Fibroblast of villous mesenchyme (primary cell): ENCODE measurements at places on chromosomes 4 and X. TPM values are rescaled to one million over a fixed set of nuclear protein-coding genes. Genes with fewer than 3 reads are reported as not detected.

RS1 gene
- not detected in 2 replicates for total RNA-seq

BST1 gene
- total RNA-seq, result 19.9 and 37.7 TPM in 2 replicates

KCNIP4 gene
- under 0.01 TPM in 2 replicates for total RNA-seq

GAGE13 gene
- not detected in 2 replicates for total RNA-seq

P2RY4 gene
- total RNA-seq, result not detected in 2 replicates

HS6ST2 gene
- total RNA-seq, result not detected in 2 replicates

ERAS gene
- total RNA-seq, result not detected in 2 replicates

WWC2 gene
- total RNA-seq, result 42.2 and 100 TPM in 2 replicates

ITGB1BP2 gene
- 3.5 and 6.5 TPM in 2 replicates for total RNA-seq

RASSF6 gene
- total RNA-seq, result not detected in 2 replicates

GUCY1B1 gene
- 1.7 and 1.9 TPM in 2 replicates for total RNA-seq

PAGE1 gene
- total RNA-seq, result not detected in 2 replicates

PABPC1L2B gene
- total RNA-seq, result not detected in 2 replicates

GSX2 gene
- under 0.01 TPM in 1 of 2 replicates, not detected in the other for total RNA-seq

ZDHHC9 gene
- total RNA-seq, result 15.8 and 22.0 TPM in 2 replicates

ANXA10 gene
- under 0.01 and 0.32 TPM in 2 replicates for total RNA-seq

TMSB15C gene
- total RNA-seq, result 3.9 and 5.2 TPM in 2 replicates

VCX gene
- total RNA-seq, result not detected in 2 replicates

GJB1 gene
- total RNA-seq, result not detected in 2 replicates

STPG2 gene
- under 0.01 and 0.32 TPM in 2 replicates for total RNA-seq

FRMD7 gene
- not detected in 2 replicates for total RNA-seq

ALB gene
- total RNA-seq, result not detected in 2 replicates

CFI gene
- 17.3 and 18.4 TPM in 2 replicates for total RNA-seq

H2BW2 gene
- not detected in 2 replicates for total RNA-seq

PRKX gene
- total RNA-seq, result 7.1 and 14.7 TPM in 2 replicates

DRP2 gene
- 0.97 and 2.6 TPM in 2 replicates for total RNA-seq

TXK gene
- total RNA-seq, result 0.64 and 0.86 TPM in 2 replicates

SHISA3 gene
- not detected in 2 replicates for total RNA-seq

CSTF2 gene
- 14.5 and 16.0 TPM in 2 replicates for total RNA-seq

PAGE5 gene
- not detected in 2 replicates for total RNA-seq

ATP2B3 gene
- not detected in 2 replicates for total RNA-seq

KLHL4 gene
- total RNA-seq, result 0.86 and 0.97 TPM in 2 replicates

SPANXN3 gene
- not detected in 2 replicates for total RNA-seq

EGF gene
- 1.9 and 6.5 TPM in 2 replicates for total RNA-seq

TEX13D gene
- total RNA-seq, result not detected in 2 replicates

EDA2R gene
- 8.1 and 18.1 TPM in 2 replicates for total RNA-seq

WFS1 gene
- total RNA-seq, result 39.3 and 42.3 TPM in 2 replicates

ZNF732 gene
- total RNA-seq, result 0.43 and 0.64 TPM in 2 replicates

ADH1C gene
- total RNA-seq, result 1.3 TPM in 1 of 2 replicates, not detected in the other

PF4V1 gene
- not detected in 2 replicates for total RNA-seq

NXF2B gene
- total RNA-seq, result not detected in 2 replicates

DEFB131A gene
- total RNA-seq, result not detected in 2 replicates

TMSB15A gene
- 1.7 and 3.9 TPM in 2 replicates for total RNA-seq

DMRTC1B gene
- not detected in 2 replicates for total RNA-seq

PHOX2B gene
- total RNA-seq, result not detected in 2 replicates

SPACA5 gene
- total RNA-seq, result not detected in 2 replicates

TCEAL8 gene
- total RNA-seq, result 108 and 125 TPM in 2 replicates

OPRPN gene
- total RNA-seq, result not detected in 2 replicates

TEX11 gene
- not detected in 2 replicates for total RNA-seq

SPANXC gene
- not detected in 2 replicates for total RNA-seq

CEP135 gene
- 11.0 and 12.1 TPM in 2 replicates for total RNA-seq
